ENCODE measurements at places on chromosomes 13 and 19.
A peak's percentile ranks its signal among the peaks of the same experiment; 100 is the strongest.

GRCh38 chr19:2727640-2727944 lies 6.4 kb upstream of the DIRAS1 start:
- no peak for DNase-seq

- no peak for DNase-seq
Measured at GRCh38 chr19:23287620-23288019, 37.4 kb upstream of the ZNF724 start.

GRCh38 chr19:1271528-1272422 lies 2.6 kb downstream of the CIRBP start:
- no peak for DNase-seq

DNA sequence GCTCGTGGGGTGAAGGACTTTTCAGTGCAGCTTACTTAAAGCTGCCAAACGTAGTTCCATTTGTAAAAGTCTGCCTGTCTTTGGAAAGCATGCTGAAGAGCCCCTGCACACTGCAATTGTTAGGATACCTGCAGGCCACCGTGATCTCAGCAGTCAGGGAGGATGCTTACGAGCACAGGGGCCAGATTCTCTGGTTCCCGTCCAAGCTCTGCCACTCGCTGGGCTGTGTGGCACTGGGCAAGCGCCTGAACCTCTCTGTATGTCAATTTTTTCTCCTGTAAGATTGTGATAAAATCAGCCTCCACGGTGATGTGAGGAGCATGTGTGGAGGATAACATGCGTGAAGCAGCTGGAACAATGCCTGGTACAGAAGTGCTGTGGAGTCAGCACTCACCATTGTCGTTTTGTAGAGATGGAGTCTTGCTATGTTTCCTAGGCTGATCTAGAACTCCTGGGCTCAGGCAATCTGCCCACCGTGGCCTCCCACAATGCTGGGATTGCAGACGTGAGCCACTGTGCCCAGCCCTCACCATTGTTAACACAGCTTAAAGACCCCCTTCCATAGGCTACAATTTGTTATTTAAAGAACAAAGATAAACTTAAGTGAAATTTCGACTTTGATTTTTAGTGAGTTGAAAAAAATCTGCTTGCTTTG lies 3.5 kb downstream of the ADPRHL1 start:
- no peak for DNase-seq

- no peak for DNase-seq
Measured at GRCh38 chr19:41541990-41542584, 33.9 kb upstream of the CEACAM21 start.

- no peak for DNase-seq
Measured at GRCh38 chr19:10144361-10144760, 24.7 kb upstream of the EIF3G start.

DNA sequence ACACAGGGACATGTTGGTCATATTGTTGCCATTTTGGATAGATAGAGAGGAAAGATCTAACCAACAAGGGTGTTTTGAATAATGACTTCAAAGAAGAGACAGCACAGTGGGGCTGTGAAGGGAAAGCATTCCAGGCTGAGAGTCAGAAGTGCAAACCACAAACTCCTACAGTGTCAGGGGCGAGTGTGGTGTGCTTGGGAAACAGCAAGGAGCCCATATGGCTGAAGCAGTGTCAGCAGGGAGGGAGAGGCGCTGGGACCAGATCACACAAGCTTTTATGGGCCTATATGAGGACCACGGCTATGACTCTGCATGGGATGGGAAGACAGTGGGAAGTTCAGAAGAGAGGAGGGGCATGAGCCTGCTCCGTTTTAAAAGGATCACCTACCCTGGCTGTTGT lies 166.4 kb downstream of the MYO16 start:
- DNase-seq = no peak

DNA sequence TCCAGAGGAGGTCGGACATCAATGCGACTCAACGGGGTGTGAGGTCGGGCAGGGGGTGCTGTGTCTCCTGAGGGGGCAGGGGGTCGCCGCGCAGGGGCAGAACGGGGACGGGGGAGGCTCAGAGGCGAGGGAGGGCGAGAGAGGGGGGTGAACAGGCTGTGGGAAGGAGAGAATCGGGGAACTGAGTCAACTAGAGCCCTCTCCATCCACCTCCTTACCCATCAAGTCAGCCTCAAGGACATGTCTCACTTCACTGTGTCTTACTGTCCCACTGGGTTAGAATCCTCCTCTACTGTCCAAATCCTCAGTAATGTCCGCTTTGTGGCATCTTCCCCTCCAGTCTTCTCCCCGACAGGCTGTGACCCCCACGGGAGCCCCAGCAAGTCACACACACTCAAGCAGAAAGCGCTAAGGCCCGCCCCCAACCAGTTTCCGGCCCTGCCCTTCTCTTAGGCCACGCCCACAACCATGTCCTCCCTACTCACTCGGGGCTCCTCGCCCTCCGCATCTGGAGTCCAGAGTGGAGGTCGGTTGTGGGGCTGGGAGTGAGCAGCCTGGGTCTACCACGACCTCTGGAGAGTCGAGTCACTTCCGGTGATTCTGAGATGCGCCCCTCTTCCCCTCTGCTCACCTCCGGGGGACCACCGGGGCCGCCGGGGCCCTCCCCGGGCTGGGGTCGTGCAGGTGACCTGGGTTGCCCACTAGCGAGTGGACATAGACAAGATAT lies 9.3 kb downstream of the PLEKHA4 start:
- no peak for DNase-seq

- no peak for DNase-seq
Measured at GRCh38 chr13:67143544-67144115, 86.5 kb downstream of the PCDH9 start.

DNA sequence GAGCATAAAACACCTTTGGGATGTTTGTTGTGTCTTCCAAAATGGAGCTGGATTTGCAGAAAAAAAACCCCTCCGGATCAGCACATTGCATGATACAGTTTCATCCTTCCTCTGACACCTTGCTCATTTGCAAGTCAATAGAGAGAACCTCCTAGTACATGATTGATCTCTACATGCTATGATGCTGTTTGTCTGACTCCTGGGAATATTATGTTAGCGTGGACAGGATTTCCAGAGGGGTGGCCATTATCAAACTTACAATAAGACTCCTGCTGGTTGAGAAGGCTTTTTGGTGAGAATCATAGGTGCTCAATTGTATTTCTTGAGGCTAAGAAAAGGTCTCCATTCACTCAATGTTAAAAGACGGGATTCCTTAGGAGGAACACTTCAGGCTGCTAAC lies 75.9 kb upstream of the SCEL start:
- DNase-seq = no peak

GRCh38 chr19:18612772-18613588 lies at the start of gene TMEM59L:
Gene TMEM59L, plus strand, starts transcription at chr19:18612870. Its CDS starts 89 bp downstream, at chr19:18612959.
- no peak for DNase-seq

DNA sequence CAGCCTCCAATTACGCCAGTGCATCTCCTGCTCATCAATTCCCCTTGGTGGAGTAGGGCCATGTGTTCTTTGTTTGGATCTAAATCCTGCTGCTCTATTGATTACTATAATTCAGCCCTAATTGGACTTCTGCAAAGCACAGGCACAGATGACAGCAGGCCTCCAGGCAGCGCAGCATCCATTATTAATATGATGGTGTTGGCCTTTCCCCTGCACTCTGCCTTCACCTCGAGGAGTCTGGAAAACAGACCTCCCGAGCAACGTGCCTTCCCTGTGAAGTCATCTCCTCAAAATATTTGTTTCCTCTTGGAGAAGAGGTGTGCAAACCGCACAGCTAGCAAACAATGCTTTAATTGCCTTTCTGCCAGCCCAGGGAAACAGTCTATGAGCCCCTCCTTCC lies 92.5 kb downstream of the UQCRFS1 start:
- no peak for DNase-seq

- peak; percentile 29 for DNase-seq
Measured at GRCh38 chr13:29474991-29475390, 120.5 kb downstream of the SLC7A1 start.

GRCh38 chr19:18531485-18531884 lies 9.6 kb upstream of the ELL start:
- DNase-seq = no peak

GRCh38 chr19:57302727-57303401 lies 17.4 kb upstream of the ZNF543 start:
- no peak for DNase-seq

- no peak for DNase-seq
Measured at GRCh38 chr19:4369109-4369887, 25.9 kb downstream of the MPND start.

DNA sequence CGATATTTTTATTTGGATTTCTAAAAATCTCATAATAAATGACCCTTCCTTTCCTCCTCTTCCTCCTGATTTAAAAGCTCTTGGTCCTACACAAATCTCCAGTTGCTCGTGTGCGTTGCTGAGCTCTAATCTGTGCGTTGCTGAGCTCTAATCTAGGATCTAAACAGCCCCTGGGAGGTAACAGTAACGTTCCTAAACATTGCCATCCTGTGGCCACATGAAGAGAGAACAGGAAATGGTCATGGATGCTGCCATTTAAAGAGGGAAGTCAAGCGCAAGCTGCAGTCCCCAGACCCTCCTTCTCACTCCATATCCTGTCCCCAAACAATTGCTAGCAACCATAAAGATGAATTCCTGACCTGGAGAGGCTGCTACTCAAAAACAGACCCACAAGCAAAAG lies 170.8 kb downstream of the NUFIP1 start:
- no peak for DNase-seq

- DNase-seq = no peak
Measured at GRCh38 chr13:95180513-95181245, 120.6 kb downstream of the ABCC4 start.

DNA sequence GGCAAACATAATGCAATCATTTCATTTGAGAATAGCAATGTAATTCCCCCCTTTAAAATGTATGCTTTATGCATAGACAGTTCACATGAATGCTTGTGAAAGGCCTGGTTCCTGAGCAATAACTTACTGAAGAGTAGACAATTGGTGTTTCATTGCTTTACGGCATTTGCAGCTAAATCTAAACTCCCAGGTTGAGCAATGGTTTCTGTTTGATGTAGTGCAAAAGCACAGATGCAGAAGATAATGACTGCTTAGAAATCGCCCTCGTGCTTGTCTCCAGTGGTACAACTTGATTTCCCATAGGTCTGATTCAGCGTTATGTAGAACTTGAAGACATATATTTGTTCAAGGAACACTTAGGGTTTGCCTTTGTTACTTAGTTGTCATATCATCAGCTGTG lies 1018.3 kb downstream of the DIAPH3 start:
- no peak for DNase-seq

DNA sequence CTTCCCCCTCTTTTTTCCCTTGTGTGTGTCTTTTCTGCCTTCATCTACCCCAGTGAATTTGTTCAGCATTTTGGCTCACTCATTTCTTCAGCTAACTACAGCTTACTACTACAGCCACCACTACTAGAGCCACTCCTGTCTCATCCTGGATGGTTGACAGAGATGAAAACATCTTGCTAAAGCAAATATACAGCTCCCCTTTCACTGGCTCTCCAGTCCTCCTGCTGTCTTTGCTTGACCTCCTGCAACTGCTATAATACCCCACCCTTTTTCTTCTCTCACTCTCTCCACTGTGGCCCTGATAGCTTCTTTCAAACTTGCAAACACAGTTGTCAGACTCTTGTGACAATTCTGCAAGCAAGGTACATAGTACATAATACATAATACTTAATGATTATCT lies 523.6 kb downstream of the DCT start:
- DNase-seq = no peak

GRCh38 chr19:57888560-57889231 lies at the start of gene ZNF814:
Gene ZNF814, minus strand, starts transcription at chr19:57889037. Its CDS starts 235 bp downstream, at chr19:57888802.
- peak; percentile 47 for DNase-seq

Data from HS-27A (cell line).